ENCODE measurements at places on chromosomes 12 and 14. TPM values are rescaled to one million over a fixed set of nuclear protein-coding genes. Genes with fewer than 3 reads are reported as not detected.
A peak's percentile ranks its signal among the peaks of the same experiment; 100 is the strongest.

Gene GAS2L3
- total RNA-seq: 108 TPM

Gene MIPOL1
- total RNA-seq: 25.7 TPM

Gene CHD8
- total RNA-seq: 64.5 TPM

- DNase-seq: no peak
Measured at GRCh38 chr14:75715926-75716780, 55.1 kb downstream of the TTLL5 start.

DNA sequence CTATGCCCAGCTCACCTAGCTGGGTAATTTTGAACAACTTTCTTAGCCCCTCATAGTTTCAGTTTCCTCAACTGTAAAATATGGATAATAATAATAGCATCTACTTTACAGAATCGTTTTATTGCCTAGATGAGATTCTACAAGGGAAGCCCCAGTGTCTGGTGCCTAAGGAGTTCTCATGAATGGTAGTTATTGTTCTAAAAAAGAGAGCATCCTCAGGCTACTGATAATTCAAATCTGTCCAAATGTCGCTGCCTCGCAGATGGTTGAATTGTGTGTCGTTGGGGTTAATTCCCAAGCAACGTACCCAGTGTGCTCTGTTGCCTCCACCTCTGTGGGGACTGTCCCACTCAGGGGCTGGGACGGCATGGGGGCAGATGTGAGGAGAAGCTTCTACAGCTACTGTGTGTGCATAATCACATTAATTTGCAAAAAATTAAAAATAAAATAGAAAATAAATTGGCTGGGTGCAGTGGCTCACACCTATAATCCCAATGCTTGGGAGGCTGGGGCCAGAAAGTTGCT is 71.6 kb upstream of the CEP83 start:
- no peak for DNase-seq

DNA sequence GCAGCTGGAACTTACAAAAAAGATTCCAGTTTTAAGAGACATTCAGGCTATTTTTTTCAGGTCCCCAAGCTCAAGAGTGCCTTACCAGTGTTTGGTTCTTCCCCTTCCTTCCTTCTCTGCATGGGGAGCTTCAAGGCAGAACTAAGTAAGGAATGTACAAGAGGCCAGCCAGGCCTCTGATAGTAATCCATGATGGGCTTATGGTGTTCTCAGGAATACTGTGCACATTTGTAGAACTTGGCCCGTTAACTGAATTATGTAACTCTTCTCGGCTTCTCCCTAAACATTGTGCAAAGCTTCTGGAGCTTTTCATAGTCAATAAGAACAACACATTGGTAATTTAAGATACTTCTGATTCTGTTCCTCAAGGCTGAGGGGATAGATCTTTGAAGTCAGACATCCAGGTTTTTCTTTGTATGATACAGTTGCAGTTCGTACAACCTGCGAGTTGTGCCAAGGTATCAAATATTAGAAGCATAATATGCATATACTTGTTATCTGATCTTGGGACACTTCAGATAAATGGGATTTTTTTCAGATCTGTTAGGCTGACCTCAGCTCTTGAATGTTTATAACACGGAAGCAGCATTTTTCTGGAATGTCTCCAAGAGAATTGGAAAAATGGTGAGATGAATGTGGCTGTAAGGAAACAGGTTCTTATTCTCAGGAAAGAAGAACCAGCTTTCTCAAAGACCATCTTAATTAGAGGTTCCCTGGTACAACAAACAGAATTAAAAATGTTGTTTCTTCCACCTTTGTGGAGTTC is 148.6 kb downstream of the ANO4 start:
- no peak for DNase-seq

DNA sequence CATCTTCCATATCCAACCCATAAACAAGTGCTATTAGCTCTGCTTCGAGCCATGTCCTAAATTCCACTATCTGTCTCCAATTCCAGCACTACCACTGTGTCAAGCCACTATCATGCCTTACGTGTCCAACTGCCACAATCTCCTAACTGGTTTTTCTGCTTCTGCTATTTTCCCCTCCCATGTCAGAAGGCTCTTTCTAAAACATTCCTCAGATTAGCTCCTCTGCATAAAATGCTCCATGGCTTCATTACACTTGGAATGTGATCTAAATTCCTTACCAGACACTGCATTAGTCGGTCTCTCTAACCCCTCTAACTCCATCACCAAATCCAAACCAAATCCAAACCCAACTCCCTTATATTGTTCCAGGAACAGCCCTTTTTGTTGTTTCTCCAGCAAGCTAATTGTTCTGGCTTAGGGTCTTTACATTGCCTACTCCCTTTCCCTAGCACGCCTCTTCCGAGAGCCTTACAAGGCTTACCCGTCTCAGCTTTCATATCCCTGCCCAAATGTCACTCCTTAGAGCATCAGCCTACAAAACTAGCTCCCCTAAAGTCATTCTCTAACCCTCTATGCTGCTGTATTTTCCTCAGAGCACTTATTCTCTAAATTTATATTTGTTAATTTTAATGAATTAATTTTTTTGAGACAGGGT is 139.7 kb downstream of the HELB start:
- no peak for DNase-seq

GRCh38 chr12:84643993-84644392 is 268.6 kb downstream of the SLC6A15 start:
- DNase-seq: no peak

- no peak for DNase-seq
Measured at GRCh38 chr14:71230897-71231296, 323.6 kb downstream of the PCNX1 start.

DNA sequence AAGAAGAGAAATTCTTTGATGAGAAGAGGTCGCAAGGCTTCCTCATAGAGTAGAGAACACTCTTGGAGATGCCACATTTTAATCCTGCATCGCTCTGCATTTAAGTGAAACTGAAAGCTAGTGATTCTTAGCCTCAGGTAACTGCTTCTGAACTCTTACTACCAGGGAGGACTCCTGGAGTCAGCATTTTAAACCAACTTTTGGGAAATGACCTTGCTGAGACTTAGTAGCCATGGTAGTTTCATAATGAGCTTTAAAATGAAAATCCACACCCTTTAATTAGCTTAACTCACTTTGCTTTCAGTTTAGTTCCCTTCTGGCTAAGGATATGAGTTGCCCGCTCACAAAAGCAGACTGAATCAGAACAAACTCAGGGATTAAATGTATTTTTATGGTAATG is 80.3 kb downstream of the SYNE2 start:
- no peak for DNase-seq

- peak; percentile 66 for DNase-seq
Measured at GRCh38 chr14:61147831-61148549, 133.1 kb downstream of the TMEM30B start.

GRCh38 chr14:77979171-77979570 is 179.3 kb downstream of the ADCK1 start:
- DNase-seq: no peak

DNA sequence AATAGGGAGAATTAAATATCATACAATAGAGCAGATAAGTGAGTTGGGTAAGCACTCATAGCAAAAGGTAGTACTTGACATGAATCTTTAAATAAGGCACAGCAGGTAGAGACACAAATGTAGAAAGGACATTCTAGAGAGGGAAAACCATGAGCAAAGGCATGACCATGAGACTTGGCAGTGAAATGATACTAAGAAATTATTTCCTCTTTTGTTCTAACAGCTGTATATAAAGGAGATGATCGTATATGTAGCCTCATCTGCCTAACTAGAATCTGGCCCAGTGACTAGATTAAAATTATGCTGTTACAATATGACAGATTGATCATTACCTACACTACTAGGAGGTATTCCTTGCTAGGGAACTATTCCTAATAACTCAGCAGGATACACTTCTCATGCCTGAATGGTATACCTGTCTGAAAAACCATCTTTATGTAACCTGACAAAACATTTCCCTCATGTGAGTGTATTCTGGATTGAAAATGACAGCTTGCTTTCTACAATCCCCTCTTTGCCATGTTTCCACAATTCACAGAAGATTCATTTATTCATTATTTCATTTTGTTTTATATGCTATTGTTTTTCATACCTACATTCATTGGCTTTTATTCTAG is 725.7 kb downstream of the C12orf50 start:
- no peak for DNase-seq

DNA sequence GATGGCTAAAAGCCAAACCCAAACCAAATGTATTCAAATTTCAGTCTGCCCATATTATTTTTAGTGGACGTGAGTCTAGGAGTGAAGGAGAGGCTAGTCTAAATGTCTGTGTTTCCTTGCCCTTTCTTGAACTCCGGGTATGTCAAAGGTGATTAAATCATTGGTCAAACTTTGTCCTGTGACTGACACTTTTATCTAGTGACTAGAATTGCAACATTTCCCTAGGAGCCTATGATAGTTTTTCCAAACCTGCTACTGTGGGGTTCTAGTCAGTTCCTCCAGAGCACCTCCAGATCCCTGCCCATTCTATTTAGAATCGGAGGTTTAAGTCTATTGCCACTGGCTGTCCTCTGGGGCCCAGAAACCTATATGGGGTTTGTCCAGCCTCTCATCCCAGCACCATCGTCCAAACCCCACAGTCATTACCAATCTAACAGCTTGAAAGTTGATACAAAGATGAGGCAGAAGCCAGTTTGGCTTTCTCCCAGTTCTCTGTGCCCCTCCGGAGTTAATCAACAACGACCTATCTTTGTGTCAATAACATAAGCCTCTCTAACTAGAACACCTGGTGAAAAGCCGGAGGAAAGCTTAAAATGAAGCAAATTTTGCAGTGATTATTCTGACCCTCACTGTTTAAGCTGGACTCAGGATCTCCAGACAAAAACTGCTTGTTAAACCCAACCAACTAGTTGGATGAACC is 306.7 kb downstream of the ZFP36L1 start:
- DNase-seq: no peak

- no peak for DNase-seq
Measured at GRCh38 chr14:62329427-62329826, 567.2 kb downstream of the SNAPC1 start.

DNA sequence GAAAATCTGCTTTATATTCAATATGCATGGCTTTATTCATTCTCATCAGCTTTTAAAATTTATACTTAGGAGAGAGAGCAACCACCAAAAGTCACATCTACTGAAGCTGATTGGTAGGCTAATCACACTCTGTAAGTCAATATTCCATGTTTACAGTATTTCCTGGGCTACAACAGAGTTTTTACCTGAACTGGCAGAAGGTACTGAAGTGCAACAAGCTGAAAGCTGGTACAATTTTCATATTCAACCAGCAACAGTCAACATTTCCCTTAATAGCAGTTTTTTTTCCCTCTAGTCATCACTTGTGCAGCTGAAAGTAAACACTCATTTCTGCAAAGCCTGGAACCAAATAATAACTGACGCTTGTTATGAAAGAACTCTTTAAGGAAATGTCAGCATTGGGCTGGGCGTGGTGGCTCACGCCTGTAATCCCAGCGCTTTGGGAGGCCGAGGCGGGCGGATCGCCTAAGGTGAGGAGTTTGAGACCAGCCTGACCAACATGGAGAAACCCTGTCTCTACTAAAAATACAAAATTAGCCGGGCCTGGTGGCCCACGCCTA is 12.9 kb downstream of the BRAP start:
- DNase-seq: no peak
